ENCODE measurements at places on chromosomes 5 and 9. TPM values are rescaled to one million over a fixed set of nuclear protein-coding genes. Genes with fewer than 3 reads are reported as not detected.

The NME5 gene
- not detected for total RNA-seq

The FSTL4 gene
- not detected for total RNA-seq

The PCDHGA6 gene
- 0.76 TPM for total RNA-seq

The CCL28 gene
- total RNA-seq, result 18.2 TPM

DNA sequence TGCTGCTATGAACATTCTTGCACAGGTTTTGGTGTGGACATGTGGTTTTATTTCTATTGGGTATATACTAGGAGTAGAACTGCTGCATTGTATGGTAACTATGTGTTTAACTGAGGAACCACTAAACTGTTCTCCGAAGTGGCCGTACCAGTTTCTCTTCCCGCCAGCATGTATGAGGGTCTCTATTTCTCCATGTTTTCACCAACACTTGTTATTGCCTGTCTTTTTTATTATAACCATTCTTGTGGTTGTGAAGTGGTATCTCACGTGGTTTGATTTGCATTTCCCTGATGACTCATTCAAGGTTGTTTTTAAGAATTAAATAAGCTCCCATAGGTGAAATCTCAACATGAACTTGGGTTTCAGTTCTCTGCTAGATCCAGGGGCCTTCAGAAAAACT is 19.4 kb downstream of the PDE8B start:
- no peaks in the 10 kb centered on the region for H3K27me3 ChIP-seq
- no peaks in the 10 kb centered on the region for H3K4me1 ChIP-seq
- H3K36me3 ChIP-seq, result no peaks in the 10 kb centered on the region
- no peak overlapping the region for H3K4me3 ChIP-seq

GRCh38 chr9:112867275-112867991 is 23.2 kb downstream of the SLC46A2 start:
- no peak overlapping the region for H3K27ac ChIP-seq
- H3K36me3 ChIP-seq, result peaks cover 3% of the 10 kb centered on the region
- H3K27me3 ChIP-seq, result no peaks in the 10 kb centered on the region
- no peak overlapping the region for H3K4me3 ChIP-seq

DNA sequence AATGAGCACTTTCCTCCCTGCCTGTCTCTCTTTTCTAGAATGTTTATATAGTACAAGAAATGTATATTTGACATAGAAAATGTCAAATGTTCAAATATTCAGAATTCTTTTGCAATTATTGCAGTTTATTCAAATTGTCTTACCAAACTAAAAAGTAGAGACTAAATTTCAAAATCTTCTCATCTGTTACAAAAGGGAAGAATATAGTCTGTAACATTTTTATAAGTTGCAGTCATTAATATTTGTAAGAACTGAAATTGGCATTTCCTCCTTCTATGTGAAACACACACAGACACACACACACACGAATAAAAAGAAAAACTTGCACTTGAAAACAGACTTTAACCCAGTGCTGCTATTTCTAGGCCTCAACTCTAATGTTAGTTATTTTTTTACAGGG is 56.4 kb downstream of the NR3C1 start:
- no peaks in the 10 kb centered on the region for H3K36me3 ChIP-seq
- H3K4me3 ChIP-seq, result no peak overlapping the region
- no peak for DNase-seq
- H3K4me1 ChIP-seq, result peaks cover 85% of the 10 kb centered on the region

DNA sequence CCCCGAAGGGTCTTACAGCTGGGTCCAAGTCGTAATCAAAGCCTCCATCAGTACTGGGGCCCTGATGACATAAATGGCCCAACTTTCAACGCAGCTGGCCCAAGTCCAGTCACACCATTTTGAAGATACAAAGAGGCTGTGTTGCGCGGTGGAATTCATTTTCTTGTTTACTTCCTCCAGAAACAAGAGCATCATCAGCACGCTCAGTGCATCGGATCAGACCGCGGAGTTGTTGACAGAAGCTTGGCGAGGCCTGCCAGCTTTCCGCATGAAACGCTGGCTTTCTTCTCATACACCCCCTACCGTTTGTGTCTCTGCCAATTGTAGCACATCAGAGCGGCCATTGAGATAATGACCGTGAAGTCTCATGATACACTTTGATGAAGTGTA is 101.7 kb upstream of the SPATA31D4 start:
- no peaks in the 10 kb centered on the region for H3K27me3 ChIP-seq
- no peak overlapping the region for H3K27ac ChIP-seq
- no peak overlapping the region for H3K4me3 ChIP-seq
- no peaks in the 10 kb centered on the region for H3K4me1 ChIP-seq
- no peaks in the 10 kb centered on the region for H3K36me3 ChIP-seq

GRCh38 chr9:91419222-91420191 is 4.1 kb downstream of the NFIL3 start:
- no peak overlapping the region for H3K4me3 ChIP-seq
- no peak overlapping the region for H3K27ac ChIP-seq
- no peak for DNase-seq

DNA sequence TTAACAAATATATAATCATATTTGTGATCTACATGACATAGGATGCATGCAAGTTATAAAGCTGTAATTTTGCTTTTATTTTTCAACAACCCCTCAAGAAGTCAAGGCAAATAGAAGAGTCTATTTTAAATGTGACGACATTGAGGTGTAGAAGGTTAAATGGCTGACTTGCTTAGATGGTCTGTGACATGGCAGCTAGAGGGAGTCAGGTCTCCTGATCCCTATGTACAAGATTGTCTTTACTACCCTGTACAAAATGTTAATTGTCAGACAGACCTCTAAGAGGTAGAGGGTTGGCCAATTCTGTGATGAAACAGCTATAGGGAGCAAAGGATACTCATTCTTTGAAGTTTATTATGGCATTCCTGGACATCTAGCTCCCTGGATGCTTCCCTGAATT is 380.9 kb upstream of the MEF2C start:
- H3K4me1 ChIP-seq, result no peaks in the 10 kb centered on the region
- no peak for DNase-seq
- no peaks in the 10 kb centered on the region for H3K36me3 ChIP-seq
- no peak overlapping the region for H3K27ac ChIP-seq
- no peak overlapping the region for H3K4me3 ChIP-seq

- peaks cover 30% of the 10 kb centered on the region for H3K4me1 ChIP-seq
- DNase-seq, result no peak
- H3K27me3 ChIP-seq, result no peaks in the 10 kb centered on the region
- no peaks in the 10 kb centered on the region for H3K36me3 ChIP-seq
Measured at GRCh38 chr5:113378514-113378913, 56.3 kb downstream of the TSSK1B start.

- H3K27ac ChIP-seq, result no peak overlapping the region
- H3K36me3 ChIP-seq, result no peaks in the 10 kb centered on the region
- DNase-seq, result no peak
- H3K27me3 ChIP-seq, result no peaks in the 10 kb centered on the region
- no peak overlapping the region for H3K4me3 ChIP-seq
Measured at GRCh38 chr9:125505988-125506438, 201.0 kb downstream of the MAPKAP1 start.

GRCh38 chr9:128555180-128555721 is 2.9 kb downstream of the SPTAN1 start:
- H3K27ac ChIP-seq, result peak overlapping the region; percentile 82
- peaks cover 82% of the 10 kb centered on the region for H3K4me1 ChIP-seq
- no peaks in the 10 kb centered on the region for H3K27me3 ChIP-seq
- no peaks in the 10 kb centered on the region for H3K36me3 ChIP-seq
- no peak for DNase-seq
- no peak overlapping the region for H3K4me3 ChIP-seq

DNA sequence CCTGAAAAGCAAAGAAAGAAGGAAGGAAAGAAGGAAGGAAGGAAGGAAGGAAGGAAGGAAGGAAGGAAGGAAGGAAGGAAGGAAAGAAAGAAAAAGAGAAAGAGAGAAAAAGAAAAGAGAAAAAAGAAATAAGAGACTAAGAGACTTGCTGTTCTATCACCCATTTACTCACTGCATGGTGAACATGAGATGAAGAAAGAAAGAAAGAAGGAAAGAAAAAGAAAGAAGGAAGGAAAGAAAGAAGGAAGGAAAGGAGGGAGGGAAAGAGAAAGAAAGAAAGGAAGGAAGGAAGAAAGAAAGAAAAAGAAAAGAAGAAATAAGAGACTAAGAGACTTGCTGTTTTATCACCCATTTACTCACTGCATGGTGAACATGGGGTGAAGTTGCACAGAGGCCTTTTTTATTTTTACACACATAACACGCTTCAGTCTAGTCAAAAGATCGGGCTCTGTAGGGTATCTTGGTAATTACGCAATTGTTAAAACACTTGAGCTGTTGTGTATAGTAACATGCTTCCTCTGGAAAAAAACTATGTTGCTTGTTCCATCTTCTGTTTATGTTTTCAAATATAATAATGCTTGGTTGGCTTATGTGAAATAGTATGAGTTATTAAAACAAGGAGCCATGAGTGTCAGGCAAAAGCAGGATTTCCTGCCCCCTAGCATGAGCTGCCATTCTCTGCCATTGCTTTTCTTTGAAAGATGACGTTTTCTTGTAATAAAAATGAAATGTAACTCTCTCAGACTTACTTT is 119.3 kb upstream of the ZNF608 start:
- no peaks in the 10 kb centered on the region for H3K4me1 ChIP-seq
- H3K27ac ChIP-seq, result no peak overlapping the region
- H3K36me3 ChIP-seq, result no peaks in the 10 kb centered on the region
- no peak overlapping the region for H3K4me3 ChIP-seq
- no peak for DNase-seq
- H3K27me3 ChIP-seq, result no peaks in the 10 kb centered on the region

DNA sequence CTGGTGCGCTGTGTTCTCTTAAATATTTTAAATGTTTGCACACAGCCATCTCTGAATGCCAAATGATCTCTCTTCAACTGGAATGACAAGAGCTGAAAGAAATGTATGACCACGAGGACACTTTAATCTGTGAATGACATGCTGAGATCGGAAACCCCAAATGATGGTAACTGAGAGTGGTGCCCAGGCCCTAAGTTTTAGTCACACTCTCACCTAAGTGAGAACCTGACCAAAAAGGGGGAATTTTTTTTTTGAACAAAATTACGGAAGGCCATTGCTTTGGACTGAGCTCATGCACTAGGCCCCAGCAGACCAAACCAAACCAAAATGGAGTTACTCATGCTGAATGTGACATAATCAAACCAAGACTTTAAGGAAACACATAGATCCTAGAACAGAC is 167.1 kb upstream of the TUT7 start:
- no peak overlapping the region for H3K4me3 ChIP-seq
- H3K27me3 ChIP-seq, result no peaks in the 10 kb centered on the region
- no peak for DNase-seq
- no peaks in the 10 kb centered on the region for H3K36me3 ChIP-seq
- no peak overlapping the region for H3K27ac ChIP-seq

GRCh38 chr5:125315306-125315705 is 568.9 kb upstream of the ZNF608 start:
- no peaks in the 10 kb centered on the region for H3K36me3 ChIP-seq
- H3K4me3 ChIP-seq, result no peak overlapping the region
- no peak for DNase-seq
- no peaks in the 10 kb centered on the region for H3K4me1 ChIP-seq
- H3K27ac ChIP-seq, result no peak overlapping the region
- H3K27me3 ChIP-seq, result no peaks in the 10 kb centered on the region

GRCh38 chr9:130692321-130692720 is 1.3 kb upstream of the EXOSC2 start:
- no peak overlapping the region for H3K27ac ChIP-seq
- no peaks in the 10 kb centered on the region for H3K27me3 ChIP-seq
- DNase-seq, result no peak
- H3K4me3 ChIP-seq, result no peak overlapping the region

DNA sequence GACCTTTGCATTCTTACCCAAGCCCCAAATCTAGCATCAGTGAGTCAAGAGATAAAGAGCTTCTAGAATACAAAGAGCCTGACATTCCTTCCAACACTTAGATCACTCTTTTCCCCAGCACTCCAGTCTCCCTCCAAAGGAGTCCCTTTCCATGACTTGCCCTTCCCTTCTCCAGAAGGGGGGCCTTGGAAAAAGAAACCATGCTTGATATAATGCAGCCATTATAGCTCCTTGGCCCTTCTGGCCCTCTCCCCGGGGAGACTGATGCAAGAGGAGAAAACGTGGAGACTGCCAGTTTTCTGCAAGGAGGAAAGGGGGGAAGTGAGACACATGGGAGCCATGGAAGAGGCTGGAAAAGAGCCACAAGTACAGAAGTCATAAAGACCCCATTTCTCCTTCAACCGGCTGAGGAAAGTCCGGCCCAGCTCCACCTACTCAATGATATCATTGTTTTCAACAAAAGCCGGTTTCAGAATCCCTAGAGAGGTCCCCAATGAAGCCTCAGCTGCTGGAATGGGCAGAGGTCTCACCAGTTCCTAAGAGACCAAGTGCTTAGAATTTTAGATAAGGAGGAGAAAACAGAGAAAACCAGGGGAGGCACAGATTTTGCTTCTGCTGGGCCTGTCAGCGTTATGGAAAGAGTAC is 29.0 kb downstream of the ADAM19 start:
- peak overlapping the region; percentile 77 for H3K27ac ChIP-seq
- no peak for DNase-seq
- no peak overlapping the region for H3K4me3 ChIP-seq
- H3K4me1 ChIP-seq, result peaks cover 100% of the 10 kb centered on the region

GRCh38 chr9:124452326-124452725 is 2.1 kb downstream of the ADGRD2 start:
- H3K27me3 ChIP-seq, result peaks cover 11% of the 10 kb centered on the region
- no peak overlapping the region for H3K27ac ChIP-seq
- no peak for DNase-seq
- H3K36me3 ChIP-seq, result no peaks in the 10 kb centered on the region
- H3K4me3 ChIP-seq, result no peak overlapping the region
- H3K4me1 ChIP-seq, result no peaks in the 10 kb centered on the region
